ENCODE measurements at places on chromosomes 6 and 20.

- no peak for DNase-seq
These were observed 78.9 kb downstream of the CRYBG1 start for GRCh38 chr6:106439459-106439858.

GRCh38 chr6:143726015-143726647 lies 48.4 kb downstream of the PHACTR2 start:
- no peak for DNase-seq

- DNase-seq: no peak
These were observed 435 bp upstream of the ZNF322 start for GRCh38 chr6:26660000-26660361.

DNA sequence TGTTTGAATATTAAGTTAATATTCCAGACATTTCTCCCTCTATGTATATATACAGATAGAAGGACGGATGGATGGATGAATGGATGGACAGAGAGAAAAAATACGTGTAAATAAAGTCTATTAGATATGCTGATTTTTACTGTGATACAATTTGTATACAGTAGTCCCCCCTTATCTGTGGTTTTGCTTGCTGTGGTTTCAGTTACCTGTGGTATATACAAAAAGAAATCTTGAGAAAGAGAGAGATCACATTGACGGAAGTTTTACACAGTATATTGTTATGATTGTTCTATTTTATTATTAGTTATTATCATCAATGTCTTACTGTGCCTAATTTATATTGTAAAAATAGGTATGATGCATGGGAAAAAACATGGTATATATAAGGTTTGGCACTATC lies 290.2 kb downstream of the UTRN start:
- DNase-seq: no peak

DNA sequence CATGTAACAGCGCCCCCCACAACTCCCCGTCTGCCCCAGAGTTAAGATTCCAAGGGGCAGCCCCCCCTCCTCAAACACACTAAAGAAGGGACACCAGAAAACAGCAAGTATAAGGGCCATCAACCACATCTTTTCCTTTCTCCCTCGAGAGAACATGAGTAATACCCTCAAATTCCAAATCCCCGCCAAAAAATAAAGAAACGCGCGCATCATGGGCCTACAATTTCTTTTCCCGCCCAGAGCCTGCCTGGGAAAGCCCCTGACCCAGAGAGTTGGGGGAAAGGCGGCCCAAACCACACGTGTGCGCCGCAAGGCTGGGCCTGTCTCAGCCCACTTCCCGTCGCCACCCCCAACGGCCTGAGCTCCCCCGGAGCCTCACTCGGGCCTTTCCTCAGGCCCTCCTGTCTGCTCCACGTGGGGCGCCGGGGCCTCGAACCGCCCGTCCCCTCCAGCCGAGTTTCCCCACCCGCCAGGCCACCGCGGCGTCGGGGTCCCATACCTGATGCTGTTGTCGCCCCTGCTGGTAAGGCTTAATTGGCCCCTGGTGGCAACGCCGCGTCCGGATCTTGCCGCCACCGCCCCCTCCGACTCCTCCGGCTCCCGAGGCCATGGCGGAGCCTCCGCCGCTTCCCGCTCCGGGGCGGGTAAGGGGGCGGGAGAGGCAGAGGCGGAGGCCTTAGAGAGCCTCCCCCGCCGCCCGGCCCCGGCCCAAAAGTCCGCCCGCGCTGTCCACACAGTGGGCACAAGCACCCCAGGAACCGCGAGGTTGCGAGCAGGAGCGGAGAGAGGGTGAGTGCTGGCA lies 746 bp downstream of the NUP153 start:
- DNase-seq: peak; percentile 81

DNA sequence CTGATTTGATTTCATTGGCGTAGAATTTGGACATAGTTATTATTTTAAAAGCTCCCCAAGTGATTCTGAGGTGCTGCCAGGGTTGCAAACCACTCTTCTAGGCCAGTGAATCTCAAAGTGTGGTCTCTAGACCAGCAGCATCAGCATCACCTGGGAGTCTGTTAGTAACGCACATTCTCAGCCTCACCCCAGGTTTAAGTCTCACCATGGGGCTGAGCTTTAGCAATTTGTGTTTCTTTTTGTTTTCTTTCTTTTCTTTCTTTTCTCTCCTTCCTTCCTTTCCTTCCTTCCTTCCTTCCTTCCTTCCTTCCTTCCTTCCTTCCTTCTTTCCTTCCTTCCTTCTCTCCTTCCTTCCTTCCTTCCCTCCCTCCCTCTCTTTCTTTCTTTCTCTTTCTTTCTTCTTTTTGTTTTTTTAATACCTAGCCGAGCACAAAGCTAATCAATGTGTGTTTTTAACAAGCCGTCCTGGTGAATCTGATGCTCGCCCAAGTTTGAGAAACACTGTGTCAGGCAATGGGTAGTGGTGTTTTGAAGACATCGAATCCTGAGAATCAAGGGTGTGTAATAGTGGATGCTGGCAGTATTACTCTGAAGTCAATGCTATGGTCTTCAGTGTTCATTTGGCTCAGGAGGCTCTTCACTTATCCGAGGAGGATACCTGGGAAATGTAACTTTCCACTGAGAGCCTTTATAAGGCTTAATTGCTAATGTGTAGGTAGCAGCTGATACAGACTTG lies 104.9 kb downstream of the SLX4IP start:
- DNase-seq: no peak

- DNase-seq: no peak
These were observed 364.6 kb downstream of the PREX1 start for GRCh38 chr20:48463096-48463720.

GRCh38 chr6:28383235-28384142 lies 16.1 kb downstream of the ZSCAN12 start:
- DNase-seq: peak; percentile 47

DNA sequence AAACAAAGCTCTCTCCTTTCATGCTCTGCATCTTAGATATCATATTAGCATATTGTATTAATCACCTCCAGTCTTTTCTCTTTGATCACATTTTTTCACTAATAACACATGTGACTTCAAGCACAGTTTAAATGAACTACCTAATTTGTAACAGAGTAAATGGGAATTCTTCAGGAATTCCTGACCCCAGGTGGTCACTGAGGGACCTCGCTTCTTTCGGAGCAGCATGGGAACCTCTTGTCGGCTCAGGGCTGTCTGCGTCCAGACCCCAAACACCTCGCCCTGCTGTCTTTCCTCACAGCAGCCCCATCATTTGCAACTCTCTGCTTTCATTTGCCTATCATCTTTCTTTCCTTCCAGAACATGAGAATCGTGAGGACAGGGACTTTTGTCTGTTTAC lies 103.5 kb downstream of the DACT2 start:
- DNase-seq: no peak

DNA sequence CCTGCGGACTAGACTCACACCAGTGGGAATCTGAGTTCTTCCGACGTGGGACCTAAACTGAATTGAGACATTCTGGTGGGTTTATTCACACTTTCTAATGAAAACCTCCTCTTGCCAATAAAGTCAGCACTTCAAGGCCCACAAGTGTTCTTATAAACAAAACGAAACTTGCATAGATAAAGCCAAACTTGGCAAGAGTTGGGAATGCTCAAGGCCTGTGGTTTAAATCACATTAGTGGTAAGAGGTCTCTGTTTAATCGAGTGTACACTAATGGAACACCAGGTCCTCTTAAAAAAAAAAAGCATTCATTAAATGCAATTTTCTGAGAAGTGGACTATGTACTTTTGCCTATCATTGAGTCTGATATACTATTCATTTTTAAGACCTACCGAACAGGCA lies 143.3 kb downstream of the SMOC2 start:
- no peak for DNase-seq

DNA sequence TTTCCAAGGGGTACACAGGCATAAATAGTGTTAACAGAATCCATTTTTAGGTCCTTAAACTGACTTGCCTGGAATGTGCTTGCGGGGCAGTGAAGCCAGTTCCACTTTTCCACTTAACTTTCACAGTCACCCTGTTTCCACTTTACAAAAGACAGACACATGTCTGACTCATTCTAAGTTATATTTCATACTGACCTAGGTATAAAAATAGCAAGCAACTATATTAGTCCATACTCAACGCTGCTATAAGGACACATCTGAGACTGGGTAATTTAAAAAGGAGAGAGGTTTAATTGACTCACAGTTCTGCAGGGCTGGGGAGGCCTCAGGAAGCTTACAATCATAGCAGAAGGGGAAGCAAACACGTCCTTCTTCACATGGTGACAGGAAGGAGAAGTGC lies 88.2 kb downstream of the MTFR2 start:
- DNase-seq: no peak

DNA sequence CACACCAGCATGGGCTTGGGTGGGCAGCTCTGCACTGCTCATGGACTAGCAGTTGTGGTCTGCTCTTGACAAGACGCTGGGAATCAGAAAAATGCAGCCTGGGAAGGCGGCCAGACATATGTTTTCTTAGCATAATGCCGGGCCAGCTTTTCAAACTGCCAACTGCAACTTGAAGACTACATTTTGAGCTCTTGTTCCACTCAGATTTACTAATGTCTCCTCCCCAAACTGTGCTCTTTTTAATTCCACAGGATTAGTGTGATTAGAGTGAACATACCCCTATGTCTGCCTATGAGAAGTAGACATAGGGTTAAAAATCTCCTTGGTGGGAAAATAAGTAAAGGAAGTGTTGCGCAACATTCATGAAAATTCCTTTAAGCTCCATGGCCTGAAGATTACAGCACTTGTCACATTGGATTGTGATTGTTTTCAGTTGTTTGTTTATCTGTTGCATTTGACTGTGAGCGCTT lies 5.3 kb upstream of the FNDC1 start:
- no peak for DNase-seq

DNA sequence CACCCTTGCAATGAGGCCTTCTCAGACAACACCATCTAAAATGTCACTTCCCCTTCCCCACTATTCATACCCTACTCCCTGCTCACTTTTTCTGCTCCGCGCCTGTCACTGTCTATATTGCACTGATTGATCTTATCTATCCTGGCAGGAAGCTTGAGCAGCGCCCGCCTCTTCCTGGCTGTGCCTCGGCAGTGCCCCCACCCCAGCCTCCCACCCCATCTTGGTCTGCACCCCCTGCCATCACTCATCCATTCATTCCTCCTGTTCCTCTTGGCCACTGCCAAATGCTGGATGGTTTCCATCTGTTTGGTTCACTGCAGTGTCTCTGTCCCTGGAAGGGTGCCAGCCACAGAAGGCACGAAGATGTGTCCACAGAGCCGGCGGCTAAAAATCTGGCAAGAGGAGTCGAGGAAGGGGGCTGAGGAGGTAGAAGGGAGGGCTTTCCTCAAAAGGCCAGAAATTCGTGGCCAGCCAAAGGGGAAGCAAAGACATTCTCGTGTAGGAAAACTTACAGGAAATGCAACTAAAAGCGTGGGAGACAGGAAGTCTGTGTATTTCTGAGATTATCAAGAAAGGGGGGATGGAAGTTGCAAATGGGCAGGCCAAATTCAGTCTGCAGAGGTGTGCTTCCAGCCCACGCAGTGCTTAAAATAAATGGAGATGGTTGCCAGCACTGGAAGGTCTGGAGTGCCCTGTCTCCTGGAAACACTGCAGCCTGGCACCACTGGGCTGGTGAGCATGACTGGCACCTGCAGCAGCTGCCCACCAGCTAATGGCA lies 27.6 kb downstream of the SYNJ2 start:
- DNase-seq: no peak

Data from activated T-cell treated with anti-CD3 and anti-CD28 coated beads, Interleukin-2, amount 50 U/mL, for 1 hour (primary cell).